Renal pelvis (tissue), 12 donors: ENCODE measurements at places on chromosomes 5 and 9.

GRCh38 chr9:8224381-8224801 is 424.8 kb upstream of the DMAC1 start:
- DNase-seq = no peak

- DNase-seq = no peak
Observed at GRCh38 chr5:38582975-38583319, 26.5 kb upstream of the LIFR start.

GRCh38 chr9:127983847-127984289 is 3.1 kb upstream of the EEIG1 start:
- DNase-seq = no peak

- DNase-seq = no peak
Observed at GRCh38 chr5:61824396-61824795, 481.6 kb upstream of the KIF2A start.

DNA sequence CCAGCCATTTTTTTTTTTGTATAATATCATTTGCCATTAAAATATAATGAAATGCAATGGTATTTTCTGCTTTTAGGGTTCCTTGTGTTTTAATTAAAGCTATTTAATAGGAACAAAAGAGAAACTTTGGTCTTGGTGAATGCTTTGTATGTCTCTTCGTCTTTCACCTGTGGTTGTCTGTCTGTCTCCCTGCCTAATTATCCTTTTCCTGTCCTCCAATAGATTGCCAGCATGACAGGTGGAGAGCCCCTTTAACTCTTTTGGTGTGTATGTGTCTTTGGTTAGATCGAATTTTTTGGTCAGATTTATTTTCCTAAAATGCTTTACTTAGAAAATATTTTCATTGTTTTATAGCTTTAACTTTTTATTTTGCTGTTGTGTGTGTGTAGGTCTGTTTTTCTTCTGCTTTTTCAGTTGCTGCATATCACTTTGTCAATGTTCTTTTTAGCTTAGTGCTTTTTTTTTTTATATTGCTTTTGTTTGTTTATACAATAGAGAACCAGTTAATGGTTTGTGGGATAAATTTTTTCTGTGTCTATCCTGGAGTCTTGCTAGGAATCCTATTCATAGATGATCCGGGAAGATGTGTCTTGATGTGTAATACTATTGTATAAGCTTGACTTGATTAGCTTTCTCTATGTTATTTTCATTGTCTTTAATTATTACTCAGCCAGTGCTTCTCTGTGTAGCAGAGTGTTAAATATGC is 8.6 kb downstream of the CHMP5 start:
- no peak for DNase-seq

DNA sequence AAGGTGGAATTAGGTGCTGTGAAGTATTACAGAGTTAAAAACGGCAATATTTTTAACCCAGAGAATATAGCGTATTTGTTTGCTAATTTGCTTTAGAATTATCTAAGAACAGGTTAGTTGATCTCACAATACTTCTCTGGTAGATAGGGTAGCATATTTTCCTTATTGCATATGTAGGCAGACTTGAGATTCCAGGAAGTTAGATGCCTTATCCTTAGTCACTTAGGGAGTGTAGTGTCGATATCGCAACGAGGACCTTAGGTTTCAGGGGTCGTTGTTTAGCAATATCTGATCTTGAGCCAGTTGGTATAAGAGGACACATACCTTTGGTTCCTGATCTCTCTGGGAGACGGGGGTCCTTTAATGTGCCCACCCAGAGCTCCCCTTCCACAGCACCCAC is 28.5 kb upstream of the IL6ST start:
- DNase-seq = no peak
